GM12864 (cell line): ENCODE measurements at places on chromosomes 11 and 22.

GRCh38 chr22:42297778-42298177, 27.3 kb upstream of the TCF20 start:
- DNase-seq, result no peak

GRCh38 chr11:122342089-122342744, 226.2 kb upstream of the BLID start:
- DNase-seq, result no peak

DNA sequence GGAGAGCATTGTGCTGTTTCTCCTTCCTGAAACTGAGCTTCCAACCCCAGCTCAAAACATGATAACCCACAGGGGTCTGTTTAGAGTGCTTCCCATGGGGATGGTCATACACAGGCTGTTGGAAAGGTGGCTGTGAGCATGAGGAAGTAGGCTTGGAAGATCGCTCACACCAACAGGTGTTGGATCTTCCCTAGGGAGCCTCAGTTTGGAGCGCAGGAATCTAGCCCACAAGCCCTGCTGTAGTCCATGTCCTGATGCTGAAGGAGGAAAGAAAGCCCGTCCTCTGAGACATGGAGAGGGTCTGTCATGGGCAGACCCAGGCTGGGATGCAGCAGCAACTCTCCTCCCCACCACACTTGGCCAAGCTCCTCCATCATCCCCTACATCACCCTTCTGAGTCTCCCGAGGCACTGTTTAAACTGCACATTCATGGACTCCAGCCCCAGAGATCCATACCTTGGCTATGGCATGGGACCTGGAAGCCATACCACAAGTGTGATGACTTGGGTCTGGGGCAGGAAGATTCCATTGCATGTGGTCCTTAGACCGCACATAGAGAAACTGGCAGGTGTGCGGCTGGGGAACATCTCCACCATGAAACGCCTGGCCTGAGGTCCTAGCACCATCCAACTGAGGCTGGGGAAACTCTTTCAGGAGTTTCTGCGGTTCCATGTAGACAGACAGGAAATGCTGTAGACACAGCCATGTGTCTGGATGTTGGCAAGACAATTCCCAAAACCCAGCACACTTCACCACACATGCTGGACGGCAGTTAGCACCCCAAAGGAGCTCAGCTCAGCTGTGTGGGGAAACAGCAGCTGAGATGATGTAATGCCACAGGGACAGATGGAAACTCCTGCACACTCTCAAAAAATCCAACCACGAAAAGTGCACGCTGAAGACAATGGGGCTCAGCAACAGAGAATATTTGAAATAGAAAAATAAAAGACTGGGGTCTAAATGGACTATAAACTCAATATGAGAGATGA, 27.6 kb upstream of the TTC12 start:
- no peak for DNase-seq

GRCh38 chr11:59368238-59369022, 9.7 kb downstream of the OR5AN1 start:
- DNase-seq, result no peak

GRCh38 chr11:3227568-3228444, 4.4 kb downstream of the MRGPRE start:
- no peak for DNase-seq

- DNase-seq, result no peak
These were observed 450 bp downstream of the ZBTB44 start for GRCh38 chr11:130314184-130314749.
